Activated T-cell treated with anti-CD3 and anti-CD28 coated beads, Interleukin-2, amount 50 U/mL, for 48 hours (primary cell): ENCODE measurements at places on chromosomes 2 and 18.

GRCh38 chr2:156340377-156340776, 7.9 kb upstream of the NR4A2 start:
- DNase-seq: no peak

DNA sequence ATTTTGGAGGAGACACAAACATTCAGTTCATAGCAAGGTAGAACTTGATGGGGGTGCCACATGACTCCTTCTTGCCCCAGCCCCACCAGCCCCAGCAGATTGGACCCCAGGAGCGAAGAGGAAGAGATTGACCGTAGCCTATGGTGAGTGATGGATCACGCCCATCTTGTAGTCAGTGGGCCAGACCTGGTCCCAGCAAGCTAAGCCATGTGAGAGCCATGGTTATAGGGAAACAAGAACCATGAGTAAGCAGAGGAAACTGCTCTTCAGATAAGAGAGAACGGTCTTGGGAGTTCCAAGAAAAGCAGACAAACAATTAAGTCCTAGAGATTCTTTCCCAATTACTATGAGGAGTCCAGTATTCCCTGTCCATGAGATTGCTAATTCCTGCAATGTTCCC, 4.6 kb upstream of the TCF4 start:
- no peak for DNase-seq

GRCh38 chr2:31504311-31504710, 76.4 kb downstream of the SRD5A2 start:
- no peak for DNase-seq

- DNase-seq: no peak
Observed at GRCh38 chr2:42903821-42904575, 111.6 kb upstream of the HAAO start.

DNA sequence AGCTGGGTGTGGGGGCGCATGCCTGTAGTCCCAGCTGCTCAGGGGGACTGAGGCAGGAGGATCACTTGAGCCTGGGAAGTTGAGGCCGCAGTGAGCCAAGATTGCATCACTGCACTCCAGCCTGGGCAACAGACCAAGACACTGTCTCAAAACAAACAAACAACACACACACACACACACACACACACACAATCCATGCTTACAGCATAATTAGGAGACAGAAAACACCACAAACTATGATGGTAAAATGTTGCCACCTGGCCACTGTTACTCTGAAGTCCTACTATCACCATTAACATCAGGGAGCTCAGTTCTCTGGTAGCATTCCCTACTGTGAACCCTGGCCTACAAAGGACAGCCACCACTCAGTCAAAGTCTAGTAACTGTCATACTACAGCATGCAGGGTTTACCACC, 18.3 kb downstream of the DNPEP start:
- no peak for DNase-seq

DNA sequence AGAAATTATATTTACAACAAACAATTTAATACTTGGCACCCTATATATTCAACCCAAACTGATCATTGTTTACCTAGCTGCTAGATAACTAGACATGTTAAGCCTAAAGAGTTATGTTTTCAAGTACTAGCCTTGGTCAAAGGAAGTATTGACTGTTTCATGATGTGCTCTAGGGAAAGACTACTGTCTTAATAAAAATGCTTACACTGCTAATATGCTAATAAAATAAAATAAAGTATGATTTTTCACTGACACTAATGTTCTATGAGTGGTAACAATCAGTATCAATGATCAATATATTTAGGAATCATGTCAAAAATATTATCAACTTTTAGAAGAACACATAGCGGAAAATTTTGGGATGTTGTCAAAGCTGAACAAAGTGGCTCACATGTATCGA, 225.5 kb downstream of the OSR1 start:
- no peak for DNase-seq

- no peak for DNase-seq
Observed at GRCh38 chr2:207847807-207848544, 78.3 kb upstream of the FZD5 start.

DNA sequence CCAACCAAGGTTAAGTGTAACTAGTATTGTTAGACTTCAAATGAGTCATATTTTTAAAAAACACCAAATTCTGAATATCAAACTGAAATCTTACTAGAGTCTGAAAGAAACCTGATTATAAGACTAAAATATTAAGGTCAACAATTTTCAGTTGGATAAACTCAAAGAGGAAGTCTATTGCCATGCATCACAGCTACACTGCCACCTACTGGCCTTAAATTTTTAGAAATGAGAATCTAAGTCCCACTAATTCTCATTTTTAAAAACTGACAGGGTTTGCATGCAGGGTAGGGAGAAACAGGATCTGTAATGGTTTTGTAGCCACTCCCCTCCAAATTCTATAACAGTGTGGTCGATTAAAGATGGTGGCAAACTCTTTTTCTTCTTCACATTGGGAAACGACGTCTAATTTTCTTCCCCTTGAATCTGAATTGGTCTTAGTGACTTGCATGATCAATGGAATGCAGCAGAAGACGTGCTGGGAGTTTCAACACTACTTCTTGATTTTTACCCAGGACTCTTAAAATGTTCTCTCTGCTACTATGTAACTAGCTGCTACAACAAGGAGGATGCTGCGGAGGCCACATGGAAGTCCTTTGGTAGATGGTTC, 176.1 kb upstream of the SESTD1 start:
- DNase-seq: no peak

DNA sequence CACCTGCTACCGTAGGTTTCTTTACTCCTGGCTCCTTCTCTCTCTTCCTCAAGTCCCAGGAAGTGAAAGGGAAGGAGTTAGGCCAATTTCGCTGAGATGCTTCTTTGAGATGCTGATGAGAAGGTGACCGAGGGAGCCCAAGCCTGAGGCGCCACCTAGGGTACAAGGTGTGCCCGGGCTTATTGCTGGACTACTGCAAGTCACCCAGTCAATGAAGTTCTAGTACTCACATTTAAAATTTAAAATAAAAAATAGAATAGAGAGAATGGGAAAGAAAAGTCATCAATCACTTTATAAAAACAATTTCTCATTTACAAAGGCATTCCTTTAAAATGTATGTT, 45.3 kb downstream of the ACAA2 start:
- DNase-seq: no peak

DNA sequence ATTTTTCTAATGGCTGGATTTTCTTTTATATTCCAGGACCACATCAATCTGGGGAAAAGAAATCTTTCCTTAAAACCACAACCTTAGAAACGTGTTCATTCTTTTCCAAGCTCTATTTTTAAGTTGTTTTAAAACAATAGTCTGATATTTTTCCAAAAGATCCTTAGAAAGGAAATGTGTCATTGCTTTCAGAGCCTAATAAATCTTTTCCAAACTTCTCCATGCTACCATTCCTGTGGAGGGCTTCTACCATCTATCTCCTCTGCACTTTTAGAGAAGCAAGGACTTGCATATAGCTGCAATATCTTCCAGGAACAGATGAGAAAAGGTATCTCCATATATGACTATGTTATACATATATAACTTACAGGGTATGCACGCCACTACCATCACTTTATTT, 21.2 kb downstream of the WDFY1 start:
- DNase-seq: no peak

- DNase-seq: peak; percentile 83
Observed at GRCh38 chr2:85728883-85729824, 24.6 kb upstream of the ATOH8 start.

DNA sequence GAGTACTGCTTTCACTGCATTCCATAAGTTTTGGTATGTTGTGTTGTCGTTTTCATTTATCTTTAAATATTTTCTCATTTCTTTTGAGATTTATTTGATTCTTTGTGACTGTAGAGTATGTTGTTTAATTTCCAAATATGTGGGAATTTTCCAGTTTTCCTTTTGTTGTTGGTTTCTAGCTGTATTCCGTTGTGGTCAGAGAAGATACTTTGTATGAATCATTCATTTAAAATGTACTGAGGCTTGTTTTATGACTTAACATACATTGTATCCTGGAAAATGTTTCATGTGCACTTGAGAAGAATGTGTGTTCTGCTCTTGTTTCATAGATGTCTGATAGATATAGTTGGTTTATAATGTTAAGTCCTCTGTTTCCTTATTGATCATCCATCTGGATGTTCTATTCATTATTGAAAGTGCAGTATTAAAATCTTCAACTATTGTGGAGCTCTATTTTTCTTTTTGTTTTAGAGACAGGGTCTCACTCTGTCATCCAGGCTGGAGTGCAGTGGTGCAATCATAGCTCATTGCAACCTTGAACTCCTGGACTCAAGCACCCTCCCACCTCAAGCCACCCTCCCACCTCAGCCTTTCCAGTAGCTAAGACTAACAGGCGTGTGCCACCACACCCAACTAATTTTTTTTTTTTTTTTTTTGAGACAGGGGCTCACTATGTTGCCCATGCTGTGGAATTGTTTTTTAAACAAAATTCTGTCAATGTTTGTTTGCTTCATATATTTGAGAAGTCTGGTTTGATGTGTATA, 96.8 kb downstream of the TAF4B start:
- no peak for DNase-seq

DNA sequence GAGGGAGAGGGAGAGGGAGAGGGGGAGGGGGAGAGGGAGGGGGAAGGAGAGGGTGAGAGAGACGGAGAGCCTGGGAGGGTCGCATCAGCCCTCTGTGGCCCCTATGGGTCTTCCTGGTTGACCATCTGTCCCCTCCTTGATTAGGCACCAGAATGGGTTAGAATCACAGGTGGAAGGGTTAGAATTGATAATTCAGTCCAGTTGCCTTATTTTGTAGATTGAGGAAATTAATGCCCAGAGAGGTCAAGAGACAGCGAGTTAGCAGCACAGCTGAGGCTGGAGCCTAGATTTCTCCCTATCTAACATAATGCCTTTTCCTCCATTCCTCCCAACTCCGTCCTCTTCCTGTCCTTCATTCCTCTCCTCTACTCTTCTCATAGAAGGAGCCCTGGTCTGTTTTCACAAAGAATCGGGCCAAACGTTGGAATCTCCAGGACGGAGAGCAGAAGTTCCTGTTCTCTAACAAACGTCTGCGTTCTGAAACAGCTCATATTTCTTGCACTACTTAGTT, 338 bp upstream of the THUMPD2 start:
- no peak for DNase-seq

DNA sequence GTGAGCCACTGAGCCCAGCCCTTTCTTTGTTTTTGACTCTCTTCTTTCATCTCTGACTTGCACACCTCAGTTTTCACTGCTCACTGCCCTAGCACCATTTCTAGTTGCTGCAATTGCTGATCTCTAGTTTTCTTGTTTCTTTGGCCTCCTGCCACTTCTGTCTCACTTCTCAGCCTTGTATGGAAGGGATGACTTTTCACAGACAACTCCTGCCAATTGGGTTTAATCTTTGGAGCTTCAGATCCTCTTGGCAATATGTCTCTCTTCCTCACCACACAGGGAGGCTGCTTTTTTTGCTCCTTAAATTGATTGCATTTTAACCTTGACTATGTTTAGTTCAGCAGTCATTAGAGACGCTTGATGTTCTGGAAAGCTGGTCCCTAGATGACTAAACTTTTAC, 323.1 kb downstream of the CTNNA2 start:
- no peak for DNase-seq
